ENCODE measurements at places on chromosomes 1 and 21.

DNA sequence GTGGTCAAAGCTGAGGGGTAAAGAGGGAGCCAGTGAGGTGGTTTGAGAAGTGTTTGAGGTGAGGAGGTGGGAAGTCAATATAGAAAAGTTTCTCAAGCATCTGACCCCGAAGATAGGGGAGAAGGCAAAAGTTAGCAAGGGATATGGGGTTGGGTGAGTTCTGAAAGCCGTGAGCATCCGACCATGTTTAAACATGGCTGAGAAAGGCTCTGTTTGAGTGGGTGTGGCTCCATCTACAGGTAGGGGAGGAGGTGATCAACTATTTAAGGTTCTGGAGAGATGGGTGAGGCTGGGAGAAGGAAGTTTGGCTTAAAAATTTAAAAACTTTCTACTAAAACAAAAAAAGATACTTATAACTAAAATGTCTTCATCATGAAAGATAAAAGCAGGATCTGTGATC lies 273.8 kb downstream of the KCNJ6 start:
- DNase-seq, result peak; percentile 26

DNA sequence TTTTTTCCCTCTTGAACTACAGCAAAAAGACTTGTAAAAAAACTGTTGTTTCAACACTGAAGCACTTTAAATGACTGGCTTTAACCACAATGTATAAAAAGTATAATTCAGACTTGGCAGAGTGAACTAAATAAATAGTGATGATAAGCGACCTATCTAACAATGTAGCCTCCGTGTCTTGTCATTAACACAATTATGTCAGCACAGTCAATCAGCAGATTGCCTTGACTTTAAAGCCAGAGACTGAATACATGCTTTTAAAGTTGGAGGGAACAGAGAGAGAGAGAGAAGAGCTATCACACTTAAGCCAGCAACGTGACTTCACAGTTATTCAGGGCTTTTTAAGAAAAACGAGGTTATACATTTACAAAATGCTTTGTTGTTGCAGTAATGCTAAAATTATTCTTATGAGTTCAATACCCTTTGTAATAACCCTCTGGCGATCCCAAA lies 378.1 kb downstream of the LMO4 start:
- DNase-seq, result no peak

DNA sequence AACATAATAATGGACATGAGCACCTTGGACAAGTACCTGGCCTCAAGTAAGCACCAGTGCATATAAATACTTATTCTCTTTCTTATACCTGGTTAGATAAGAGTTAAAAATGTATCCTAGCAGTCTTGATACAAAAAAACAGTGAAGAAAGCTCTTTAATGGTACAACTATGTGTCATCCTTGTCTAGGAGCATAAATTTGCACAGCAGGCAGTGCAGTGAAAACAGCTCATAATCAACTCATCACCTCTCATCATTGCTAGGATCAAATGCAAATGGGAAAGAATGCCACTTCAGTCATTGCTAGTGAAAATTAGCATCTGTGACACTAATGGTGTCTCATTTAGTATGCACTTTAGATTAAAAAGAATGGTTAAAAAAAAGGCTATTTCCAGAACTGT lies 7.6 kb downstream of the SAMSN1 start:
- no peak for DNase-seq

- DNase-seq, result no peak
Measured at GRCh38 chr1:217088521-217089284, 365.5 kb upstream of the ESRRG start.

- no peak for DNase-seq
Measured at GRCh38 chr1:45802343-45803298, 791 bp upstream of the MAST2 start.

DNA sequence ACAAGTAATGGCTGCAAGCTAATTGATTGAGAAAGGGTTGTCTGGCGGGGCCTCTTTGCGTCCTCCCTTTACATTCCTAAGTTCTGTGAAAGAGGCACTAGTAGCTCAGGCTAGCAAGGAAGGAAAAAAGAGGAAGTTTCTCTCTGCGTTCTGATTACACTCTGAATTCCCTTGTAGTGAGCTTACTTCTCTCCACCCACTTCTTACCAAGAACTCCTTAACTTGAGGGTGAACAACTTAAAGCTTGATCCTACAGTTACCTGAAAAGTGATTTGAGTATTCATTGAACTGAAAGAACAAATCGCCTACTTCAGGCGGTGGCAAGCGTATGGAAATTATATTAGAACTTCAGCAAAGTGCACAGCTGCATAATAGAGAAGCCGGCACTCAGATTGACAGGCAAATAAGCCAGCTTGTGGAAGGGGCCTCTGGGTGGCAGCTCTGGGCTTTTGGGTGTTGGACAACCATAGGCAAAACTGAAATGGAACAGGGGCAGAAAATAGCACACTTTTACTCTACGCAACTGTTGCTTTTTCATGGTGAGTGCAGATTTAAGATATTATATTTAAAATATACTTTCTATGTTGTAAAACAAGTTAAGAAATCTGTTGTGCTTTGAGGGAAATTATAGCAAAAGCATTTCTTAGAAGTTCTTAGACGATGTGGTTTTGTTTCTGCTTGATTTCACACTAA lies 464.5 kb downstream of the USP25 start:
- no peak for DNase-seq

DNA sequence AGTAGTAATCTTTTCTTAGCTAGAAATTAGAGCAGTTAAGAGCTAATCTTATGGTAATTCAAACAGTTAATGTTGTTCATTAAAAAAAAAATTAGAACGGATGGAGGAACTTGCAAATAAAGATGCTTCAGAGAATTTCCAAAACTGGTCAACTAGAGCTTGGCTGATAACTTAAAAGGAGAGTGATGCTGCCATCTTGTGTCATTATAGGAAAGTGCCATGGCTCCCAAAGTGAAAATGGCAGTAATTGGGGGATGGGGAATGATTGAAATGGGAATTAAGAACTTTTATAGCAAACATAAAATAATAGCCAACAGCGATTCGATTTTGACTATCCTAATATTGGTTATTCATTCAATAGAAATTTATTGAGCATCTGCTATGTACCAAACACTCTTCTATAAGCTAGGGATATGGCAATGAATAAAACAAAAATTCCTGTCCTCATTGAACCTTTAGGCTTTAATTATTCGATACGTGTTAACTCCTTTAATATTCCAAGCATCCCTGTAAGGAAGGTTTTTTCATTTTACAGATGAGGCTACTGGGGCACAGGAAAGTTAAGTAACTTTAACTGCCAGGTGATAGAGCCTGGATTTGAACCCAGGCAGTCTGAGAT lies 5.7 kb upstream of the PLPP3 start:
- no peak for DNase-seq

GRCh38 chr21:38505654-38506523 lies 7.6 kb upstream of the ERG start:
- DNase-seq, result peak; percentile 29

DNA sequence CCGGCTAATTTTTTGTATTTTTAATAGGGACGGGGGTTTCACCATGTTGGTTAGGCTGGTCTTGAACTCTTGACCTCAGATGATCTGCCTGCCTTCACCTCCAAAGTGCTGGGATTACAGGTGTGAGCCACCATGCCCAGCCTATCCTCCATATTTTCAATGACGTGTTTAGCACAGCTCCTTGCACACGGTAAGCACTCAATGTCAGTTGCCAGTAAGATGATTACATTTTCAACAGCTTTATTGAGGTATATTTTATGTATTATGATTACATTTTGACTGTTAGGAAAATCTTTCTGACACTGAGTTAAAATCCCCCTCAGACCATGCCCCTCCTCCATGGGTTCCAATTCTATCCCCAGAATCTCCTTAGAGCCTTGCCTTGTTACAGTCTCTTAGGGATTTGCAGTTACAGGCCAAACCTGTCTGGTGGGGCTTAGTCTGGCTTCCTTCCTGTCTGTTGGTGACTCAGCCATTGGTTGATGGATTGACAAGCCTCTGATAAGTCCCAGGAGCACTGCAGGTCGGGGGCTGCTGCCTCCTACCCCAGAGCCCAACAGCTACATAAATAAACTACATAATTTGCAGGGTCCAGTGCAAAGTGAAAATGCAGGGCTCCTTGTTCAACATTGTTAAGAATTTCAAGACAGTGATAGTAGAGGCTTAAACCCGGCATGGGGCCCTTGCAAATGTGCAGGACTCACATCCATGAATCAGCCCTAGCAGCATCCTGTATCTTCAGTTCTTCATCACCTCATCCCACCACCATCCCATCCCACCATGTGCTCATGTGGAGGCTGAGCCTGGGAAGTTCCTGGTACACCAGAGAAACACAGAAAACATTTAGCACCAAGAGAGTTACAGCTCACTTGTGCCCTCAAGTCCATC lies 23.4 kb downstream of the COA7 start:
- no peak for DNase-seq

- DNase-seq, result no peak
Measured at GRCh38 chr1:100239961-100240360, 9.7 kb downstream of the DBT start.

DNA sequence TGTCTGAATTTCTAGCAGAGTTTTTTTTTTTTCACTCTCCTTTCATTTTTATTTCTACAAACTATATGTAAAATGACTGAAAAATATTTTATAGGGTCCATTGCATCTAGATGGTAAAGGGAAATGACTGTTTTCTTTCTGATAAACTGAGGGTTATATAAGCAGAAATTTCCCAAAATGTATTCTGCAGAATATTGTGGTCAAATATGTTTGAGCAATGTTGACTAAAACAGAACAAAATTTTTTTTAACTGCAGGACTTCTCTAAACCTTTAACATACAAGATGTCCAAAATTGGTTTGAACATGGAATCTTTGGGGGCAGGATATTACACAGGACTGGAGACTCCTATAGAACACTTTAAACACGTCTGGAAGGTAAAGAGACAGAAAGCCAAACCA lies 190.5 kb downstream of the TOMM20 start:
- no peak for DNase-seq

GRCh38 chr21:44758141-44758561 lies 43.5 kb downstream of the UBE2G2 start:
- no peak for DNase-seq

- no peak for DNase-seq
Measured at GRCh38 chr1:232146514-232146913, 483.4 kb downstream of the SIPA1L2 start.

DNA sequence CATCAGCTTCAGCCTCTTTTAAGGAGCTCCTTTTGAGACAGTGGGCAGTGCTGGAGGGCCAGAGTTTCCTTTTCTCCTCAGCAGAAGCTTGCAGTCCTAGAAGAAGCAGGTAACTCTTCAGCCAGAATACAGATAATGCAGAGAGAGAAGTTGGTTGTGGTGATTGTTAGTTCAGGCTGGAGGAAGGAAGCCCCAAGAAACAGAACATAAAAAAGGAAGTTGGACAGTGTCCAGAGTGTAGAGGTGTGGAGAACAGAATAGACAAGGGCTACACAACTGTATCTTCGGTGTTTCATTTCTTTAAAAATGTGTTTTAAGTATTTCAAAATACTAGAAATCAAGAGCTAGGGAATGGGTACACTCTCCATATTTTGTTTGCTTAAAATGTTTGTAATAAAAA lies 6.4 kb upstream of the TACSTD2 start:
- DNase-seq, result no peak

DNA sequence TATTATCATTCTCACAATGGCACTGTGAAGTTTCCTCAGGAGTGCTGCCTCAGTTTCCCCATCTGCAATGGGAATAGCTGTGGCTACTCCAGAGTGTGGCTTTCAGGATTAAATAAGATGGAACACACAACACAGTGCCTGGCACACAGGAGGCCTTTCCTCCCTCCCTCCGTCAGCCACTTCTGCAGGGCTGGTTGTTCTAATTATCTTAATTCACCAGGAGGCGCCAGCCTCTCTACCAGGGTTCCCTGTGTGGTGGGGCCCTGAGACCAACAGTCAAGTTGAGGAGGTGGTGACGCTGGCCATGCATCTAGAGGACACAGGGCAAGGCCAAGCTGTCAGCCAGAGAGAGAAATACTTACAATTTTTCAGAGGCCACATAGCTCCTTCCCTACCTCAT lies 6.3 kb upstream of the FOXO6 start:
- DNase-seq, result no peak

Measured in NCI-H2107 (cell line).